ENCODE measurements at places on chromosomes 11 and 22.

DNA sequence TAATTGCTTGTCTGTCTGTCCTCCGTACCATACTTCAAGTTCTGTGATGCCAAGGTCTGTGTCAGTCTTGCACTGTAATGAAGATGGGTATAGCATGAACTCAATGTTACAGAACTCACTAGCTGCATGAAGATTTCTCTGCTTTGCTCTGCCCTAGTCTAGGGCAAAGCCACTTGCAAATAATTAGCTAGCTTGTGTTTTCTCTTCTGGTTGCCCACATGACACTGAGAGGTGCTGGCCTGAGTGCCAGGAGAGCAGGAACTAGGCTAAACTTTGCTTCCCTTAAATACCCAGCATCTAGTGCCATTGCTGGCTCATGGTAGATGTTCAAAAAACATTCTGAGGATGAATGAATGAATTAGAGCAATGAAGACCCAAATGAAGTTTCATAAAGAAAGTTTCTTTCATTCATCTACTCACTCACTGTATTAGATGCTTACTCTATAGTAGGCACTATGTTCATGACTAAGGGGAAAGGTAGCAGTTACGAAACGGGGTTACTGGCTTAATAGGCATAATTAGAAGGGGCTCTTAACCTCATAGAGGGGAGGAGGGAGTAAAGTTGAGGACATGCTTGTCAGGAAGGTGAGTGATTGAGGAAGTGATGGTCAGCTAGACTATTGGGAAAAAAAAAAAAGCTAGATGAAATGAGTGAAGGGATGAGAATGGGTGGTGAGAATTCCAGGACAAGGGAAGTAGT lies 4.4 kb upstream of the ENDOD1 start:
- no peak for DNase-seq

DNA sequence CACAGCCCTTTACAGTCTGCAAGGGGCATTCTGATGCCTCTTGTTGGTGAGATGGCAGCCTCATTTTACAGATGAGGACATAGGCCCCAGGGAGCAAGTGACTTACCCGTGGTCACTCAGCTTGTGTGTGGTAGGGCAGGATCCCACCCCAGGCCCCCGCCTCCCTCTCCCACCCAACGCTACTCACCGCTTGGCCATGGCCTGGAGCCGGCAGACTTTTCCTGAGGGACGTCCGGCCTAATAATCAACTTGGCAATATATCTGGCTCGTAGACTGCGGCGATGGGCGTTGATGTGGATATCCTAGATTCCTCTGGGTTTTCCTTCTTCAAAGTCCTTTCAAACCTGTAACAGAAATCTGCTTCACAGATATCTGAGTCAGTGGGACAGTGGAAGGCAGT lies 57.1 kb downstream of the ARHGAP8 start:
- DNase-seq: no peak

DNA sequence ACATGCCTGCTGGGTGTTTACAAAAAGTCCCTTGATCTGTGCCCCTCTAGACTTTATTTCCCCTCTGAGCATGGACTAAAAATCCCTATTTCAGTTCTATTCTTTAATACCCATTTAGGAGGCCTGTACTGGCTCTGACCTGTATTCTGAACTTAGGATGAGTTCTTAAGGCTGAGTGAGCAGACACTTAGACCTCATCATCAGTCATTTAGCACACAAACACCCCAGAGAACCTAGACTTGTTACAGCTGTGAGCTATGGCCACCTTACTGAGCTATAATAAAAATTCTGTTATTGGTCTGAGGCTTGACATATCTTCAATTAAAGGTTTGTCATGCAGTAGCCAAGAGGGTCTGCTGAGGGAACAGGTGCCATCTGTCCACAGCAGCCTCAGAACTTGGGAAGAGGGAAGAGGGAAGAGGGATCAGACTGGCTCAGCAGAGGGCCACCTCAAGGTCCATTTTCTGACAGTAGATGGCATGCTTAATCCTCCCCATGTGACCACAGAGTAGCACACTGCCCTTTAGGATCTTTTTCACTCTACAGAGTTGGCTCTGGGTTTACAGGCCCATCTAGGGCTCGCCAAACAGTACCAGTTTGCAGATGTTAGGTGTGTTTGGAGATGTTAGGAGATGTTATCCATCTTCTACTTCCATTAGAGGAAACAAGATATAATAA lies 30.2 kb upstream of the RRM1 start:
- DNase-seq: no peak

DNA sequence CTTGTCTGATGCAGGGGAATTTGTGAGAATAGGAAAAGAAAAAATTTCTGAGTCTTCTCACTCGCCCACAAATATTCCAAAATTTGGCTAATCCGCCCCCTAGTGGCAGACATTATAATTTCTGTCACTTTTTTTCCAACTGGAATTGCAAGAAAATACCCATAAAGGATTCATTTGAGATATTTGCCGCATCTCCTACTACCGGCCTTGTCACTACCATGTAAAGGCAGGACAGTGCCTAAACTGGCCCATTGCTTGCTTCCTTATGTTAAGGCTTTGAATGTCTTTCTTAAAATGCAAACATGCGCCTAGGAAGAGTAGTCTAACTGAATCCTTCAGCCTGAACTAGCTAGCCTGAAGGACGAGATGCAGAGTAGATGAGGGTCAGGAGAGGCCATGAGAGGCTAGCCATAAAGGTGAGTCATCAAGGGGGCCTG lies 9.3 kb upstream of the CEP295 start:
- no peak for DNase-seq

Measured in stimulated activated CD4-positive, alpha-beta T cell treated with anti-CD3 and anti-CD28 coated beads, Interleukin-4, amount 100 ng/mL, for 4 hours (primary cell).